ENCODE measurements at places on chromosomes 1 and 21.

DNA sequence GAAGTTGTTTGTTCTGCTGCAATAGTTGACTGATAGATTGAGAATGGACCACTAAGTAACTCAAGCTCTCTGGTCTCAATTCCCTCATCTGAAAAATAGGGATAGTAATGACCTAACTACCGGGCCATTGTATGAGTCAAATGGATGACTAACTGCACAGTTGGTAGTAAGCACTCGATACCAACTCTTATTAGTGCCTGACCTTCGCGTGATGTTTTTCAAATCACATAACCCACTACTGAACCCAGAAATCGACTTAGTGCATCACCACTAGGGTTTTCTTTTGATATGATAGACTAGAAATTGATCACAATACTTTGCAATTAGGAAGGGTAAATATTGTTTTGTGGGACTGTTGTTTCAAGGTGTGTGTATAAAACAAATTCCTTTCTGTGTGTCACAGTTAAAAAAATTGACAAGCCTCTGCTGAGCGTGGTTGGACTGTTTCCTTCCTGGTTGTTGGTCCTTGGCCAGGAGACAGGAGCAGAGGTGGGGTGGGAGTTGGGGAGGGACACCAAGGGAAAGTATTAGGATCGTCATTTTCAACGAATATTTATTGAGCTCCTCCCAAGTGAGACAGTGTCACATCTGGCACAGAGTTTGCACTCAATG lies 54.0 kb upstream of the LRP8 start:
- no peak for DNase-seq

- DNase-seq = no peak
Measured at GRCh38 chr21:45704311-45705108, 61.0 kb downstream of the PCBP3 start.

- no peak for DNase-seq
Measured at GRCh38 chr1:169346036-169346589, 21.5 kb downstream of the NME7 start.

- DNase-seq = no peak
Measured at GRCh38 chr21:44286716-44287632, 1.3 kb downstream of the AIRE start.

DNA sequence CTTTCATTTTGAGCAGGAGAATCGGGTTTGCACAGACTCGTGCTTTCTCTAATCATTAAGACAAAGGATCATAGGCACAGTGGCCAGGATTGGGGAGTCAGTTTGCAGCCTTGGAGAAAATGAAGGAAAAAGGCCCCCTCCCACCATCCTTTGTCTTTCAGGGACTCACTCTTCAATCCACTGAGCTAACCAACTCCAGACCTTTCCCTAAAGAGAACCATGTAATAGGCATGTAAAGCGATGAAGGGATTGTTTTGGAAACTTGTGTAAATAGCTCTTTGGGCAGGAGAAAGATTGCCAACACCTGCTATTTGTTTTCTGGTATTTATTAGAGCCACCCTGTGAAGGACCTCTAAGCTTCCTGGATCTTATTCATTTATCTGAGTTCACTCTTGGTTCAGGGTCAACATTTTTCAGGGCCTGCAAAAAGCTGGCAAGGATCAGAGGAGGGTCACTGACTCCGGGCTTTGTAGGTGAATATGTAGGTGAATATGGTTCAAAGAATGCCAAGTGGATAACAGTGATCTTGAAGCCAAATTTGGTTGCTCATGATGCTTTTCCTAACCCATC lies 192.6 kb upstream of the FGGY start:
- DNase-seq = no peak

GRCh38 chr1:238961790-238962189 lies 424.6 kb upstream of the CHRM3 start:
- no peak for DNase-seq

DNA sequence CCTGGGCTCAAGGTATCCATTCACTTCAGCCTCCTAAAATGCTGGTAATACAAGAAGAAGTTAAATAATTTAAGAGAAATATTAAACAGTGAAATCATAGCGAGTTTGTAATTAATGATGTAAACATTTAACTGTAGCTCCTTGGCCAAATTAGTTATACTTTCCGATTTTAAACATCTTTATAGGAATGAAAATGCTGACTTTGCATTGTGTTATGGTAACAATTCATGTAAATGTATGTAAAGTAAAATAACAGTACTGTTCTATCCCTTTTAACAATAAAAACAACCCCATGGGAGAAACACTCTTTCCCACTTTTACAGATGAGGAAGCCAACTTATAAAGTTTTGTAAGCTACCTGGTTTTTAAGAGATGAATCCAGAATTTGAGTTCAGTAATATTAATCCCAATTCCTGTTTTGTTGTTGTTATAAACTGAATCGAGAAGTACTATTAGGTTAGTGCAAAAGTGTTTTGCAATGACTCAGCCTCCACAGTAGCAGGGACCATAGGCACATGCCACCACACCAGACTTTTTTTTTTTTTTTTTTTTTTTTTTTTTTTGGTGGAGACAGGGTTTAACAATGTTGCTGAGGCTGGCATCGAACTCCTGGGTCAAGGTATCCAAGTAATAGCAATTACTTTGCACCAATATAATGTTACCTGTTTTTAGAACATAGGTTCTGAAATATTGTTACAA lies 1360.4 kb downstream of the BRINP3 start:
- no peak for DNase-seq

GRCh38 chr1:110341146-110341871 lies 2.1 kb downstream of the RBM15 start:
- DNase-seq = no peak

DNA sequence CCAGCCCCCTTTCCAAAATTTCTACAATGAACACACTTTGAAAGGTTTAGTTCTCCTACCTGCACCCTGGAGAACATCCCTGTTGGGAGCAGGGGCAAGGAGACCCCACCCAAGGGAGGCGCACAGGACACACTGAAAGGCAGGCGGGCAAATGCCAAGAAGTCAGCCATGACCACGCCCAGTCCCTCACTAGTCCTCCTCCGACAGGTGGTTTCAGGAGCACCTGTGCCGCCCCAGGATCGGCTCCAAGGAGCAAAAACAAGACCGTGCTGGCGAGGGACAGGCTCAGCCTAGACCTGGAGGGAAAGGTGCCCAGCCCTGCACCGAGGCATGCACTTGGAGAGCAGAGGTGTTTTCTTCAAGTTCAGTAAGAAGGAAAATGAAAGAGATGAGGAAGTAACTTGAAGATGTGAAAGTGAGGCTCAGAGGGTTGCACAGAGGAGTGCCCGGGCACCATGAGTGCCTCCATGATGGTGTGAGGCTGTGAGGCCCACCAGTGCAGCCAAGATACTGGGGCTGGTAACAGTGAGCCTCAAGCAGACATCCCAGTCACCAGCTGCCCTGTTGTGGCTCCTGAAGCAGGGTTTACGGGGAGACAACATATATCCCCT lies 19.6 kb upstream of the NADK start:
- no peak for DNase-seq

DNA sequence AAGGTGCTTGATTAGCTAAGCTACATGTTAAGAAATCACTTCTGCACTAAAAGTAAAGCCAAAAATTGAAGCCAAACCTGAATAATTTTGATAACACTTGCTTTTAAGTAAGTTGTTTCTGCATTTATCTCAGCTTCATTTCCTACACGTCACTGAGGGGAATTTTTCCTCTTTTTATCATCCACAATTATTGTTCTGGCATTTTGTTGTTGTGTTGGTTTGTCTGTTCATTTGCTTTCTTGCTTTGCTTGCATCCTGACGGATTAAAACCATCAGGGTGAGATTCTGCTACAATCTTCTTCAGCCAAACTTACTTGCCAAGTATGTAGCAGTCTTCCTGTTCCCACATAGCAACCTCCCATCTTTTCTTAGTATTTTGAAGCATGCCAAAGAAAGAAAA lies 18.0 kb upstream of the EEIG2 start:
- DNase-seq = no peak

DNA sequence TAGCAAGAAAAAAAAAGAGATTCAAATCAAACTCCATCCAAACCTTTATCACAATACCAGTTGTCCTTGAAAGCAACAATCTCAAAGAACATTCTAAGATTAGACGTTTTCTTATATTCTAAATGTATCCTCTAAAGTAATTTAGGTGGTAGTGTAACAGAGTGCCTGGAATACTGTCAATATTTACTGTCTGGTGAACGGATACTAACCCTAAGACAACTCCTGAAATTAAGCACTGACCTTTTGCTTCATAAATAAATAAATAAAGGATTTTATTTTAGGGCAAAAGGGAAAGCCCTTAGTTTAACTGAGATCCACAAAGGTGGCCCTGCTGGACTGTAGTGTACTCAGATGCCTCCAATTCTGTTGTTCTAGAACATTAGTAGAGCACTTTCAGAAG lies 9.9 kb upstream of the USH2A start:
- DNase-seq = no peak

GRCh38 chr1:164648636-164649035 lies 89.7 kb downstream of the PBX1 start:
- no peak for DNase-seq

Data from T-helper 1 cell (primary cell).